ENCODE measurements at places on chromosomes 1 and 21.

DNA sequence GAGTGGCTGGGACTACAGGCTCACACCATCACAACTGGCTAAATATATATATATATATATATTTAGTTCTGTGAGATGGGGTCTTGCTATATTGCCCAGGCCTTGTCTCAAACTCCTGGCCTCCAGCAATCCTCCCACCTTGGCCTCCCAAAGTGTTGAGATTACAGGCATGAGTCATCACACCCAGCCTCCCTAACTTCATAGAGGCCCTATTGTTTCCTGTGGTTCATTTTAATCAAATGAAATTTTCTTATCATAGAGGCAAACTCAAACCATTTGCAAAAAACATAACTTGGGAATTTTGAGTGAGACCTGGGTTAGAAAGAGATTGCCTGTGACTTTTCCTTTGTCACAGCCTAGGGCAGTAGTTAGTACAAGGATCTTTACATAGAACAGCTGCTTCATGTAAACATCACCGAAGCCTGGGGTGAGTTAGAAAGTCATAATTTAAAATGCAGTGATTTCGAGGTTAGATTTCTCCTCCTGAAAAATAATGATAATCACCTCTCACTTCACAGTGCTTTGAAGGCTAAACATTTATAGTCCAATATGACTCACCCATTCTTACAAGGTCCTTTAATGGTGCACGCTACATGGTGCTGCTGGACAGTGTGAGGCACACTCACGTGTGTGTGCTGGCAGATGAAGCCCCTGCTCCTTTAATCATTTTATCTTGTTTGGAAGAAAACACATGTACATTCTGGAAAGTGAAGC lies 188.9 kb downstream of the RHOU start:
- no peak for DNase-seq

- no peak for DNase-seq
Observed at GRCh38 chr1:222167896-222168295, 380.0 kb downstream of the HHIPL2 start.

- DNase-seq = no peak
Observed at GRCh38 chr1:43284546-43285110, 753 bp downstream of the C1orf210 start.

DNA sequence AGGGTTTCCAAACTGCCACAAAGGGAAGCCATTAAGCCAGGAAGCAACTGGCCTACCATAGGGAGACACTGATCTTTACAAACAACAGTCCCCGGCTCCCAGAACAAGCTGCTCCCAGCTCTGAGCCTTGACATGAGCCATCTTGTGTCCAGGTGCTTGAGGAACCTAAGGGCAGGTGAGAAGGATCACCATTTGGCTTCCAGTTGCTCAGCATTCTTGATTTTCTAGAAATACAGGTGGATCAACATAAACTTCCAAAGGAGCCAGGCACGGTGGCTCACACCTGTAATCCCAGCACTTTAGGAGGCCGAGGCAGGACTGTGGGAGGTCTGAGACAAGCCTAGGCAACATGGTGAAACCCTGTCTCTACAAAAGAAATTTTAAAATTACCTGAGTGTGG lies 21.6 kb downstream of the ZBTB17 start:
- no peak for DNase-seq

GRCh38 chr1:9291914-9292360 lies 757 bp upstream of the SPSB1 start:
- DNase-seq = no peak

DNA sequence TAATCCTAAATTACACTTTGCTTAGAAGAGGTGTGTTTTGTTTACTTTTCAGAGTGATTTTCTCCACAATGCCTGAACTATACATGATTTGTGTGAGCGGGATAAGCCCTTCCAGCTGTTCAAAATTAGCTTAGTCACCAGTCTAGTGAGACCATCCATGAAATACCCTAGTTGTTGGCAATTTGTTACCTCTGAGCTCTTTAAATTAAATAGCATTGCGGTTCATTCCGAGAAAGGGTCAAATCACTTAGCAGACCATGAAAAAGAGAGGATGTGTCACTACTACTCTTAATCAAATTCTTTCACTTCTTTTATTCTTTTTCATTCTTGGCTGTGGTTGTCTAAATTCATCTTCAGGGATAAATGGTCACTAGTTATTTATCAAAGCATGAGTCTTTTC lies 11.9 kb upstream of the VAV3 start:
- DNase-seq = no peak

DNA sequence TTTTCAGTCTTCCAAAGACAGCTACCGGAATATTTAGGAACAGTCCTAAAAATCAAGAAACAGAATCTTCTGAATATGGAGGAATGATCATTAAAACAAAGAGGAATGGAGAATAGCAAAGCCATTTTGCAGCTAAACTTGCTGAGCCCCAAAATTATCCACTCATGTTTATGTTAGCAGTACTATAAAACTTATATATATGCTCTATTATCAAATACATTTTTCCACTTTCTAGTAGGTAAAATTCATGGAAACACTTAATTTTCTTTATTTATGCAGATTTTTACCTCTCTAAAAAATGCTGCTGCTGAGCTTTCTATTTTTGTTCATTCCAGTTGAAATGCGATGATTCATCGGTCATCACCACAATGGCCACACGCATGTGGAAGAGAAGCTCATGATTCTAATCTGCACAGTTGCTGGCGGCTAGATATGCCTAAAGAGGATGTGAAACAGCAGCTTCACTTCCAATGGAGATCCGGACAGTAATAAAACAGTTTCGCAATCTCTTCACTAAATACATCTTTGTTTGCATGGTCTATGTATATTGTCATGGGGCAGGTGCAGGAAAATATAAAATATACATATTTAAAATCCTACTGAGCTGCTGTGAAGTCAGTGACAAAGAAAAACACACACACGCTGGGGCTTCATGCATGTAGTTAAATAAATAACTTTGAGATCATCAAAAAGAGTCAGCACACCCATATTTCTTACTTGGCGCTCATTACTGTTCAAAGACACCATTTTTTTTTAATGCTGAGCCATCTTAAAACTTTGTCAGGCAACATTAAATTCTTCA lies 292.2 kb downstream of the SMYD3 start:
- no peak for DNase-seq

- no peak for DNase-seq
Observed at GRCh38 chr1:111906816-111907215, 82.7 kb downstream of the KCND3 start.

DNA sequence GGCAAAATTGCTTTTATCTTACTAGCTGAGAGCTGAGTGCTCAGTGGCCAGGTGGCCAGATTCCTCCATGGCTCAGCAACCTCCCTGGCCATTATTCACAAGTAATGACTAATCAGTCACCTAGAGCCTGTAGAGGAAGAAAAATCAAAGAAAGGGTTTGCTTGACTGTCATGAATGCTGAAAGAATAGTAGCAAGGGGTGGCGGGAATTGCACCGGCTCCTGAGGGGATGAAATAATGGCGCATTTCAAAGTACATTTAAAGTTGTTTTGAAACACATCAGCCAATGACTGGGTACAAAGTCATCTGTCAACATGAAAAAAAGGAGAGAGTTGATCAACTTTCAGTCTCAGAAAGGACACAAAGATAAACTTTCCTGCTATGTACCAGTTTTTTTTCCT lies 99.5 kb downstream of the OMA1 start:
- no peak for DNase-seq

All from stimulated activated CD4-positive, alpha-beta T cell treated with anti-CD3 and anti-CD28 coated beads, Interleukin-1b, Interleukin-23, amount 100 ng/mL, for 4 hours (primary cell).